DMS79 treated with DMSO at 0.1 percent for 48 hours (cell line): ENCODE measurements at places on chromosomes 16 and 17.
A peak's percentile ranks its signal among the peaks of the same experiment; 100 is the strongest.

- no peak for DNase-seq
Observed at GRCh38 chr17:65751263-65751662, 189.8 kb upstream of the AXIN2 start.

GRCh38 chr16:11064851-11065250 is 120.5 kb downstream of the CLEC16A start:
- DNase-seq, result no peak

DNA sequence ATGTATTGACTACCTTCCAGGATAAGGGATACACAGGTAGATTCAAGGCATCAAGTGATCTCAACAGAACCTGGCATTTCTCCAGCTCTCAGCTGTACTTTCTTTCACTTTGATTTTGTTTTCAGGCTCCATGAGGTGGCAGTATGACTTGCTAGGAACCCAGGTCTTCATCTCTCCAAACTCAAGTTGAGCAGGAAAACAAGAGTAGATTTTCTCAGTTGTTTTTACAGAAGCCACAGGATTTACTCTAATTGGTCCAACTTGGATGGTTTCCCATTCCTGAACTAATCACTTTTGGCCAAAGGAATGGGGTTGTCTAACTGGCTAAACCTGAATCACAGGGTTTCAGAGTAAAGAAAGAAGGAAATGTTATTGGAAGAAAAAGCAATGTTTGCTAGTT is 146.6 kb downstream of the TRIM37 start:
- DNase-seq, result peak; percentile 38

DNA sequence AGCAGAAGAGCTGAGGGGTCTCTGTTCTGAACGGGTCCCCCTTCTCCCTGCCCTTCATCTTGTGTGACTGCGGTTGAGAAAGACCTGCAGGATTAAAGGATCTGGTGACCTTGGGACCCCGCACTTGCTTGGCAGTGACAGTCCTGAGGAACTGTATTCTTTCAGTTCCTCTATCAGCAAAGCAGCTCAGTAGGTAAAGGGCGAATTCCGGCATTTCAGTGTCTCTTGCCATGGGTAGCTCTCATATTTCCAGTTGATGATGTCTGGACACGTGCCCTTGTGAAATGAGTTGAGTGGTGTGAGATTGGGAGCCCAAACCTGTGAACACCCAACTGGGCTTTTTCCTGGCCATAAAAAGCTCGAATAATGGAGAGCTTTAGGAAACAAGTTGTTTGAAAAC is 135.7 kb downstream of the PRKCA start:
- DNase-seq, result no peak

GRCh38 chr16:54564841-54565240 is 278.3 kb upstream of the IRX3 start:
- DNase-seq, result no peak

- peak; percentile 75 for DNase-seq
Observed at GRCh38 chr17:49031965-49032928, 35.1 kb downstream of the IGF2BP1 start.

DNA sequence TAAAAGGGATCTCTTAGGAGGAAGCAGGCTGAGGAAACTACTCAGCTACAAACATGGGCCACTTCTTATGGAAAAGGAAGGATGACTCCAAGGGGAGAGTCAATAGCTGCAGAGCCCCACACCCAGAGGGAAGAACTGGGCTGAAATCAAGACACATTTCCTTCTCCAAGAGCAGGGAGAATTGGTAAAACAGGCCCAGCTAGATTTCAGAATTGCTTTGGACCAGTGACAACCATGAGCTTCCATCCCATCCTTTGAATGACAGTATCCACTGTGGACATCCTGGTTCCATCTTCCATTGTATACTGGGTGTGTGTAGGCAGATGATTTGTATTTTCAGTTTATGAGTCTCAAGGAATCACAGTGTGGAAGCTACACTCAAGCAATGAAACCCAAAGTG is 267.5 kb downstream of the IRF8 start:
- no peak for DNase-seq

DNA sequence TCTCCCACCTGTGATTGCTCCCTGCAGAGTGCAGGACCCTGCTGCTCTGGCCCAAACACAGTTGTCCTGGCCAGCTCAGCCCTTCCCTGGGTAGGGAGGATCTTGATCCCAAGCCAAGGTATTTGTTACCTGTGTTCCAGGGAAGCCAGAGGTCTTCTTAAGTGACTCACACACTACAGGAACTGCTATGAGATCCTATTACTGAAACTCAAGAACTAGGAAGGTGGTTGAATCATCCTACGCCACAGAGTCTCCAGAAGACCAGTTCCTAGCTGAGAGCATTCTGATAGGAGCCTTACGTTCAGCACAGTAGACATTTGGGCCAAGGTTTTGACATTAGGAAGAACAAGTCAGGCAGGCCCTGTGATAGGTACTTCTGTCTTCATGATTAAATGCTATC is 12.0 kb downstream of the CHST6 start:
- peak; percentile 29 for DNase-seq

DNA sequence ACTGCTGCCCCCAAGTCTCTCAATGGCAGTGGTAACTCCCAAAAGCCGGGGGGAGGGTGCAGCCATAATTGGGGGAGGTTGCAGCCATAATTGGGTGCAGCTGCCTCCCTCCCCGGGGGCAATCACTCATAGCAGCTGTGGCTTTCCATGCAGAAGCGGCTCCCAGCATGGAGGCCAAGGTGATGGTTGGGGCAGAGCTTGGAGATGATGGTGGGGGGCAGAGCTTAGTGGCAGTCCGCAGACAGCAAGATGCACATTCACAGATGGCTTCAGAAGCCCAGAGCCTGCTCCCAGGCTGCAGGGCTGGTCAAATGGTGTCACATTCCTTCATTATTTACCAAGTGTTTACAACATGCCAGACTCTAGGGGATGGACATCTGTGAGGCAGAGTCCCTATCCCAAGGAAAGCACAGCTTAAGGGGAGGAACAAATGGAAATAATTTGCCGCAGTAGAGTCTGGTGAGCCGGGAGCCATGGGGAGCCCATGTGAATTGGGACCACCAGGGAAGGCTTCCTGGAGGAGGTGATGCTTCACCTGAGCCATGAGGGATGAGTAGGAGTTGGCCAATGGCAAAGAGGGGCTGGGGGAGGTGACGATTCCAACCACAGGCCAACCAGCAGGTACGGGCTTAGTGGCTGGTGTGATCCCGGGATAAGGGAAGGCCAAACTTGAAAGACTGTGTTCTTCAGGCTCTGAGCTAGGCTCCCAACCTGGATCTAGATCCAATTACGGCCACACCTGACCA is 8.1 kb downstream of the DOC2B start:
- no peak for DNase-seq

GRCh38 chr17:55319933-55320593 is 55.3 kb downstream of the HLF start:
- DNase-seq, result peak; percentile 40

DNA sequence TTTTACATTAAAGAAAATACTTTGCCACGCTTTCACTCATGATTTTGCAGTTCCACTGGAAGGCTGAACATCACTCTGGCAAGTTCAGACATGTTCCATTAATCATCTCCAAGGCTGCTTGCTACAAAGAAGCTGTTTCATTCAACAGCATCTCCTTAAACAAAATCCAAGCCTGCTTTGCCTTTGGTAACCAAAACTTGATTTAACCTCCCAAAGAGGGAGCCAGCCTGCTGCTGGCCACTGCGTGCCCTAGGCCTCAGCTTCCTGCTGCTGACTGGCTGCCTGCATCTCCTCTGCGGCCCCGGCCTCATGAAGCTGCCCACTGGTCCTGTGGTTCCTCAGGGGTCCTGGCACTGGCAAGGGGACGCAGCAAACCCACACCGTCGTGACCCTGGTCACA is 31.8 kb downstream of the ANKRD11 start:
- DNase-seq, result no peak

- DNase-seq, result no peak
Observed at GRCh38 chr16:70600730-70601129, 45.6 kb upstream of the IL34 start.

DNA sequence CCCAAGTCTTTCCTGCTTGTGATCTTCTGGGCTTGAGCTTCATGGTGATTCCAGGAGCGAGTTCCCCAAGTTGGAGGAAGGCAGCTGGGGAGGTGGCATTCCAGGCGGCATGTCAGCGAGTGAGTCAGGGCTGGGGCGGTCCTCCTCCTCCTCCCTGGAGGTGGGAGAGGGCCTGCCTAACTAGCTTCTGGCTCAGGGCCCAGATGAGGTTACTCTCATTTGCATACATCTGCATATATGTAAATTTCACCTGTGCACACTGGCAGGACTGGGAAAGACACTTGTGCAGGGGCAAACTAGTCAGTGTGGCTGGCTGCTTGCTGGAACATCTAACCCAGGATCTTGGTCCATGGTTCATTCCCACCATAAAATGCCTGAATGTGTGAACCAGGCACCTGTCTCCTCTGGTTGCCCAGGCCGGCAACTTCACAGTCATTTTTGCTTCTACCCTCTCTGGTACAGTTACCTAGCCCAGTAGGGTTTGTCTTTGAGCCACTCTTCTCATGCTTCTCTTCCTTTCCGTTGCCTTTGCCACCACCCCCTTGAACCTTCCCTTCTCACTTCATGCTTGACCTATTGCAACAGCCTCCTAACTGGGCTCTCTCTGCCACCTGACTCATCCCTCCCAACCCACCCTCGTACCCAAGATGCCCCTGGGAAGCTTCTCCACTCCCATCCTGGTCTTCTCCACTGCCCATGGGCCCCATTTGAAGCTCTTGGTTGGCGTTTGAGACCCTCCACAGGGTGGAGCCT is 9.6 kb upstream of the DLX4 start:
- DNase-seq, result no peak

DNA sequence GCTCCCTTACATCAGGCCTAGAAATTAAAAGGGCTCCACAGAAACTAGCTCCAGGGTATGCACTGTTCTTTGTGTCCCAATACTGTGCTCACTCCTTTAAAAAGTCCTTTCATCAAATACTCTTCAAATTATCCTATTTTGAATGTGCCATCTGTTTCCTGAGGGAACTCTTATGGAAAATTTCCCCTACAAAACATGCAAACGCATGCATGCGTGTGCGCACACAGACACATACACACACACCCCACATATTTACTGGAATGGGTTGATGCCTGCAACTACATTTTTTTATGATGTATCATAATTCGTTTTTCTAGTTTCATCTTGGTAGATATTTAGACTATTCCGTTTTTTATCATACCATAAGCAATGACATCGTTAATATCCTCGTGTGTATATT is 351.2 kb upstream of the KIF2B start:
- no peak for DNase-seq

DNA sequence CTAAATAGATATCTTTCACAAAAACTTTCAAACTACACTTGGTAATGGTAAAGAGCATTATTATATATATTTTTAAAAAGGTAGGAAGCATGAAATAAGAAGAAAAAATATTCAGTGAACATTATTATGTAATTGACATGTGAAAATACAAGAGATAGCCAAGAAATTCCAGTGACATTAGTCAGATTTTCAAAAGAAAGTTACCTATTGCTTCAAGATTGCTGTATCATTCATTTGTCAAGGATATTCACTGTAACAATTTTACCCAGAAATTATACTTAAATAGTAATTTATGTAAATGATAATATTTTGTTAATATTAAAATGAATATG is 350.2 kb downstream of the KIF2B start:
- no peak for DNase-seq

DNA sequence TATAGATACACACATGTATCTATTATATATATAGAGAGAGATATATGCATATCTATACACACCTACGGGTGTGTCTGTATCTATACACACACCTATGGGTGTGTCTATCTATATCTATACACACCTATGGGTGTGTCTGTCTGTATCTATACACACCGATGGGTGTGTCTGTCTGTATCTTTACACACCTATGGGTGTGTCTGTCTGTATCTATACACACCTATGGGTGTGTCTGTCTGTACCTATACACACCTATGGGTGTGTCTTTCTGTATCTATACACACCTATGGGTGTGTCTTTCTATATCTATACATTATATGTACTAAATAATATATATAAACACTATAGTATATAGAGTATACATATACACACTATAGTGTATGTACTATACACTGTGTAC is 738.5 kb downstream of the MAF start:
- no peak for DNase-seq

DNA sequence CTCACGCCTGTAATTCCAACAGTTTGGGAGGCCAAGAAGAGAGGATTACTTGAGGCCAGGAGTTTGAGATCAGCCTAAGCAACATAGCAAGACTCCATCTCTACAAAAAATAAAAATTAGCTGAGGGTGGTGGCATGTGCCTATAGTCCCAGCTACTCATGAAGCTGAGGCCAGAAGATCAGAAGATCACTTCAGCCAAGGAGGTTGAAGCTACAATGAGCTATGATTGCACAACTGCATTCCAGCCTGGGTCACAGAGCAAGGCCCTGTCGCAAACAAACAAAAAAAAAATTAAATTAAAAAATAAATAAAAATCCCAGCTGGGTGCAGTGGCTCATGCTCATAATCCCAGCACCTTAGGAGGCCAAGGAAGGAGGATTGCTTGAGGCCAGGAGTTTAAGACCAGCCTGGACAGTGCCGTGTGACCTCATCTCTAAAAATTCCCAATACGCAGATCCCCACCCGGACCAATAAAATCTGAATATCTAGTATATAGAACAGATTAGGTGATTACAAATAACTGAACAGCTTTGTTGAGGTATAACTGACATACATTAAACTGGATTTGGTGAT is 18.2 kb upstream of the ATF7IP2 start:
- DNase-seq, result no peak

- DNase-seq, result no peak
Observed at GRCh38 chr17:3712811-3713463, 10.8 kb upstream of the HASPIN start.

GRCh38 chr17:64439956-64440355 is 9.0 kb upstream of the MILR1 start:
- DNase-seq, result no peak

DNA sequence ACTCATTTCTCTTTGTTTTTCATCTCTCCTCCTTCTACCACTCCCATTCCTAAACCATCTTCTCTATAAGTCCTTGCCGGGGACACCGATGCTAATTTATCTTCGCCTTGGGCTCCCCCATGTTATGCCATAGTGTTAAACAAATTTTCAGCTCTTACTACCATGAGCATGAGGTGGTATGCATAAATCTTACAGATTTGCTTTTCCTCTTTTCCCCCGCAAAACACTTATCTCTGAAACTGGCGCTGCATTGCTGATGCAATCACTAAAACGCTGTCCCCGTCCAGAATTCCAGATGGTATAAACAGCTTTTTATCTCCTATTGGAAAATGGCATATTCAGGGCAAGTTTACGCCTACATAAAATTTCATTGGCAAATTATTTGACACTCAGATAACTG is 673.6 kb upstream of the CDH8 start:
- DNase-seq, result no peak

DNA sequence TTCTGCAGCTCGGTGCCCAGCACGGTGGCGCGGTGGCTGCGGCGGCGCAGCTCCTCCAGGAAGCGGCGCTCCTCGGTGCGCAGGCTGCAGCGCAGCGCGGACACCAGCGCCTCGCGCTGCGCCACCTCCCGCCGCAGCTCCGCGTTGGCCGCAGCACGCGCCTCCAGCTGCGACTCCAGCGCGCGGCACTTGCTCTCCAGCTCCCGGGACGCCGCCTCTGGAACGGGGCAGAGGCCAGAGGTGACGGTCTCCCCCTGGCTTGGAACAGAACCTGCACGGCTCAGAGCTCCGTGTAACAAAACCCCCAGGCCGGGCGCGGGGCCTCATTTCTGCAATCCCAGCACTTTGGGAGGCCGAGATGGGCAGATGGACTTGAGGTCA is 13.2 kb upstream of the CLUH start:
- DNase-seq, result no peak
